ENCODE measurements at places on chromosomes 12 and 14. TPM values are rescaled to one million over a fixed set of nuclear protein-coding genes. Genes with fewer than 3 reads are reported as not detected.

- H3K4me3 ChIP-seq: no peak overlapping the region
- no peak for DNase-seq
- no peaks in the 10 kb centered on the region for H3K4me1 ChIP-seq
- H3K27me3 ChIP-seq: no peaks in the 10 kb centered on the region
- no peak overlapping the region for H3K27ac ChIP-seq
Measured at GRCh38 chr12:88227871-88228270, 85.8 kb downstream of the TMTC3 start.

The CAPRIN2 gene
- 20.3 TPM for total RNA-seq

DNA sequence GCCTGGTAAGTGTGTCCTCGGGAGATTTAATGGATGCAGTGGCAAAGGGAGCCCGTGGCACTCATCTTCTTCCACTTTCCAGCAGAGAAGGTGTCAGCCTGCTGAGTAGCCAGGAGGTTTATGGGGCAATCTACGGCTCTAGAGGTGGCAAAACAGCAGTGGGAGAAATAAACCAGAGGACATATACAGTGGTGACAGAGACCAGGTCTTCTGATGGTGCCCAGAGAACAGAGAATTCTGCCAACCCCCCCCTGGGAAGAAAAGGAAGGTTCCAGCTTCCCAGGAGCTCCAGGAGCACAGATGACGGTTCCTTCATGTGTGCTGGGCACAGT lies 43.0 kb downstream of the SMIM41 start:
- peaks cover 20% of the 10 kb centered on the region for H3K27me3 ChIP-seq
- no peak overlapping the region for H3K4me3 ChIP-seq
- DNase-seq: no peak
- H3K4me1 ChIP-seq: peaks cover 24% of the 10 kb centered on the region

The GYS2 gene
- total RNA-seq: 0.13 TPM

The ATF7 gene
- total RNA-seq: 18.8 TPM

- H3K4me1 ChIP-seq: no peaks in the 10 kb centered on the region
- peak; percentile 59 for DNase-seq
- no peak overlapping the region for H3K27ac ChIP-seq
- no peaks in the 10 kb centered on the region for H3K27me3 ChIP-seq
- H3K4me3 ChIP-seq: no peak overlapping the region
Measured at GRCh38 chr14:33754261-33754660, 196.6 kb downstream of the EGLN3 start.

- peaks cover 63% of the 10 kb centered on the region for H3K4me1 ChIP-seq
- peak within 1 kb of the TSS; percentile 50 for H3K4me3 ChIP-seq
- H3K27ac ChIP-seq: peak within 1 kb of the TSS; percentile 72
- peaks cover 14% of the 10 kb centered on the region for H3K36me3 ChIP-seq
Measured at GRCh38 chr14:74955229-74956026, at the start of gene PGF. PGF (minus strand) TSS chr14:74955597; CDS start chr14:74955242, 355 bp downstream.

- H3K27ac ChIP-seq: no peak overlapping the region
- H3K27me3 ChIP-seq: no peaks in the 10 kb centered on the region
Measured at GRCh38 chr14:38409071-38409705, 153.3 kb upstream of the CLEC14A start.

DNA sequence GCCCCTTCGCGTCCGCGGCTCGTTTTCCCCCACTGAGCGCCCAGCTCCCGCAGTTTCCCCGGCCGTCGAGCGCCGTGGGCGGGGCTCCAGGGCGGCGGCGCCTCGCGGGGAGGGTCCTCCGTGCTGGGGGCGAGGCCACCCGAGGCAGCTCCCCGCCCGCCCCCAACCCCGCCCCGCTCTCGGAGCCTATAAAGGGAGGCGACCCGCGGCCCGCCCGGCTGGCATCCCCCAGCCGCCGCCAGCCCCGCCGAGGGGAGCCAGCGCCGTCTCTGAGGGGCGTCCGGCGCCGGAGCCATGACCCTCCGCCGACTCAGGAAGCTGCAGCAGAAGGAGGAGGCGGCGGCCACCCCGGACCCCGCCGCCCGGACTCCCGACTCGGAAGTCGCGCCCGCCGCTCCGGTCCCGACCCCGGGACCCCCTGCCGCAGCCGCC lies at the start of gene TAMALIN:
Gene TAMALIN, plus strand, starts transcription at position 221 of the 432 bp plus-strand sequence. Its CDS starts 74 bp downstream, at position 295.
- peaks cover 70% of the 10 kb centered on the region for H3K4me1 ChIP-seq
- peak within 1 kb of the TSS; percentile 99 for H3K27ac ChIP-seq
- peaks cover 18% of the 10 kb centered on the region for H3K27me3 ChIP-seq

DNA sequence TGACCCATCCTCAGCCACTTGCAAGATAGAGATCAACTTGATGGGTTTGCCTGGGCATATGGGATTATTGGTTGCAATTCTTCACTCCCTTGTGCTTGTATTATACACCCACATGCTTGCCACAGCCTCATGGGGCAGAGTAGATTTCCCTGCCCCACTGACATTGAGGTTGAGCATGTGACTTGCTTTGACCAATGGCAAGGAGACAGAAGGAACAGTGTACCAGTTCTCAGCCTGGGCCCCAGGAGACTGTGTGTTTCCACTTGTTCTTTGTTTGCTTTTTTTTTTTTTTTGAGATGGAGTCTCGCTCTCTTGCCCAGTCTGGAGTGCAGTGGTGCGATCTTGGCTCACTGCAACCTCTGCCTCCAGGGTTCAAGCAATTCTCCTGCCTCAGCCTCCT lies 31.8 kb downstream of the CALM1 start:
- H3K36me3 ChIP-seq: no peaks in the 10 kb centered on the region
- no peaks in the 10 kb centered on the region for H3K27me3 ChIP-seq
- H3K4me1 ChIP-seq: peaks cover 22% of the 10 kb centered on the region
- H3K27ac ChIP-seq: no peak overlapping the region
- no peak overlapping the region for H3K4me3 ChIP-seq

GRCh38 chr12:54017027-54017788 lies 8.4 kb downstream of the HOXC8 start:
- H3K36me3 ChIP-seq: no peaks in the 10 kb centered on the region
- H3K27ac ChIP-seq: peak overlapping the region; percentile 100
- peak overlapping the region; percentile 86 for H3K4me3 ChIP-seq
- DNase-seq: peak; percentile 84

DNA sequence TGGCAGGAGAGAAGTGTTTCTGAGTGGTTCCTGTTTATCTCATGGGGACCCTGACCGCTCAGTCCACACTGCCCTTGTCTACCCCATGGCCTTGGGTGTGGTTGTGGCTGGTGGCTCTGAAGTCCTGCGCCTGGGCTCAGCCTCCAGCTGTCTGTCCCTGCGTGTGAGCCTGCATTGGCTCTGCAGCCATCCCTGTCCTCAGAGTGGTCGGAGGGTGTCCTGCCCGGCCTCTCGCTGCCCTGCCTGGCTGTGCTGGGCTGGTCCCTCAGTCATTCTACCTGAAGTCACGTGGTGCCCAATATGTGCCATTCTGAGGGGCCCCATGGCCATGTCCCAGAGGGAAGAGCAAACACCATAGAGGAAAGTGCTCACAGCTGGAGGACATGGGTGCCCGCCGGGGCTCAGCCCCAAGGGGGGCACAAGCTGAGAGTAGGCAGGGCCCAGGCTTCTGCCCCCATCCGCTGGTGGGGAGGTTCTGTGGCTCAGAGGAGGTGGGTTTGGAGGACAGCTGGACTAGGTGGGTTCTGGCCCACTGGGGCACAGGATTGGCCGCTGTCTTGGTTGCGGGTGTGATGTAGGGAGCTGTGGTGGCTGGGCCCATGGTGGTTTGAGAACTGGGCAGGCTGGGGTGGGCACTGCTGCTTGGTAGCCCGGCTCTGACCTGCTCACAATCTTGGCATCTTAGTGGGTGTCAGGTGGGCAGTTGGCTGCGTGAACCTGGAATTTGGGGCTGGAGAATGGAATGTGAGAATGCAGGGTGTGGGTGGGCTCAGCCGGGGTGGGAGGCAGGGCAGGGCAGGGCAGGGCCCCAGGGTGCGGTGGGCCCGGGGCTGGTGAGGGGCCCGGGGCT lies 11.6 kb downstream of the TEDC1 start:
- peaks cover 7% of the 10 kb centered on the region for H3K36me3 ChIP-seq
- H3K27me3 ChIP-seq: peaks cover 5% of the 10 kb centered on the region
- H3K27ac ChIP-seq: no peak overlapping the region
- H3K4me1 ChIP-seq: peaks cover 18% of the 10 kb centered on the region

DNA sequence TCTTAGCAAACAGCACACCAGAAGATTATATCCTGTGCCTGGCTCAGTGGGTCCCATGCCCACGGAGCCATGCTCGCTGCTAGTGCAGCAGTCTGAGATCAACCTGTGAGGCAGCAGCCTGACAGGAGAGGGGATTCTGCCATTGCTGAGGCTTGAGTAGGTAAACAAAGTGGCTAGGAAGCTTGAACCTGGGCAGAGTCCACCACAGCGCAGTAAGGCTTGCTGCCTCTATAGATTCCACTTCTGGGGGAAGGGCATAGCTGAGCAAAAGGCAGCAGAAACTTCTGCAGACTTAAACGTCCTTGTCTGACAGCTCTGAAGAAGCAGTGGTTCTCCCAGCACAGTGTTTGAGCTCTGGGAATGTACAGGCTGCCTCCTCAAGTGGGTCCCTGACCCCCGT lies 210.3 kb downstream of the RMST start:
- no peaks in the 10 kb centered on the region for H3K4me1 ChIP-seq
- DNase-seq: no peak
- H3K36me3 ChIP-seq: no peaks in the 10 kb centered on the region

GRCh38 chr12:111339321-111339938 lies 29.5 kb downstream of the PHETA1 start:
- H3K4me3 ChIP-seq: no peak overlapping the region
- no peak overlapping the region for H3K27ac ChIP-seq

GRCh38 chr12:53048033-53048779 lies 1.7 kb upstream of the TNS2 start:
- H3K27me3 ChIP-seq: no peaks in the 10 kb centered on the region
- peak overlapping the region; percentile 99 for H3K27ac ChIP-seq
- peaks cover 92% of the 10 kb centered on the region for H3K4me1 ChIP-seq
- peak overlapping the region; percentile 73 for H3K4me3 ChIP-seq
- peaks cover 19% of the 10 kb centered on the region for H3K36me3 ChIP-seq
- DNase-seq: peak; percentile 83

DNA sequence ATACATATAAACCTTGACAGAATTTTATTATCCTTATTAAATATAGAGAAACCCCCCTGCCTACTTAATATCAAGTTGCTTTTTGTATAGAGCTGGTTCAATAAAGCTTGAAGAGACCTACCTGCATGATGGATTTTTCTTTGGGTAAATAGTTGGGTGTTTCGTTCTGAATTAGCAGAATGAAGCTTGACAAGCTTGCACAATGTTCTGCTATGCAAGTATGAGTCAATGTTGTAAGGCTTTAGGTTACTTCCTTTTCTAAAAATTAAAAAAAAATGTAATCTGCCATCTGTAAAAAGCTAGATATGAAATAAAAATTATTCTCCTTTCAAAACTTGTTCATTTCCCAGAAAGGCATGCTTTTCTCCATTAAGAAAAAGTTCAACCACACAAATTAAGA lies 1662.6 kb upstream of the SEL1L start:
- no peak overlapping the region for H3K27ac ChIP-seq
- H3K36me3 ChIP-seq: no peaks in the 10 kb centered on the region
- no peaks in the 10 kb centered on the region for H3K4me1 ChIP-seq
- H3K4me3 ChIP-seq: no peak overlapping the region
- no peaks in the 10 kb centered on the region for H3K27me3 ChIP-seq
- no peak for DNase-seq

DNA sequence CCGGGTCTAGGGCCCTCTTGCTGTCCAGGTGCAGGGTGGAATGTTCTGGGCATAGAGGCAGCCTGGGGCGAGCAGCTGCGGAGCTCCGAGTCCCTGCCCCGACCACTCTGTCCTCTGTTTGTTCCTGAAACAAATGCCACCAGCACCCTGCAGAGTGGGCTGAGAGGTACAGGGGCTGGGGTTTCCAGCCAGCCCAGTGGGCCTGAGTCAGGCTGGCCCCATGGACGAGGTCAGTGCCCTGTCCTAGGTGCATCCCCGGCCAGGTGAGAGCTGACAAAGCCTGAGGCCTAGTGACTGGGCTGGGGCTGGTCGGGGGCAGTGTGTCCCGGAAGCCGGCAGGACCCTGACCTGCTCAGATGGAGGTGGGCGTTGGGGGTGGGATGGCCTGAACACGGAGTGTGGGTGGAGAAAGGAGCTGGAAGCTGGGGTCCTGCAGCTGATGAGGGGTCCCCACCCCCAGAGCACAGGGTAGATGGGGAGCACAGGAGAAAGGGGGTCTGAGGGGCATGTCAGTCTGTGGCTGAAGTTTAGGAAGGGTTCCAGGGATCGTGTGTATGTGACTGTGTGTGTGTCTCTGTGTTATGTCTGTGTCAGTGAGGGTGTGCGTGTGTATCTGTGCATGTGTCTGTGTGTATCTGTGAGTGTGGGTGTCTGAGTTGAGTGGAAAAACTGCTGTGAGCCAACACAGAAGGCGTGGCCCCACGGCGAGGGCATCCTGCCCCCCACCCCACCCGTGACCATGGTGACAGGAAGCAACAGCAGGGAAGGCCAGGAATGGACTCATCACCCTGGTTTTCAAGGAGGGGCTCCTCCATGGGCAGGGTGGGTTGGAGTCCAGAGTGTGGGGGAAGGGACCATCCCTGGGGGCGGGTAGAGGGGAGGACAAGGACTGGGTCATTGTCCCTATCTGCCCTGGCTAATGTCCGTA lies 2.4 kb upstream of the CRIP1 start:
- H3K27me3 ChIP-seq: peaks cover 27% of the 10 kb centered on the region
- H3K4me3 ChIP-seq: no peak overlapping the region
- peak overlapping the region; percentile 69 for H3K27ac ChIP-seq
- DNase-seq: peak; percentile 68
- H3K4me1 ChIP-seq: peaks cover 97% of the 10 kb centered on the region

The MGP gene
- total RNA-seq: 500 TPM

- no peaks in the 10 kb centered on the region for H3K27me3 ChIP-seq
- no peaks in the 10 kb centered on the region for H3K4me1 ChIP-seq
- no peak overlapping the region for H3K27ac ChIP-seq
- DNase-seq: no peak
Measured at GRCh38 chr14:37051153-37051552, 121.3 kb downstream of the SLC25A21 start.

The PLA2G1B gene
- total RNA-seq: 0.75 TPM

The TAS2R13 gene
- total RNA-seq: 1.5 TPM

DNA sequence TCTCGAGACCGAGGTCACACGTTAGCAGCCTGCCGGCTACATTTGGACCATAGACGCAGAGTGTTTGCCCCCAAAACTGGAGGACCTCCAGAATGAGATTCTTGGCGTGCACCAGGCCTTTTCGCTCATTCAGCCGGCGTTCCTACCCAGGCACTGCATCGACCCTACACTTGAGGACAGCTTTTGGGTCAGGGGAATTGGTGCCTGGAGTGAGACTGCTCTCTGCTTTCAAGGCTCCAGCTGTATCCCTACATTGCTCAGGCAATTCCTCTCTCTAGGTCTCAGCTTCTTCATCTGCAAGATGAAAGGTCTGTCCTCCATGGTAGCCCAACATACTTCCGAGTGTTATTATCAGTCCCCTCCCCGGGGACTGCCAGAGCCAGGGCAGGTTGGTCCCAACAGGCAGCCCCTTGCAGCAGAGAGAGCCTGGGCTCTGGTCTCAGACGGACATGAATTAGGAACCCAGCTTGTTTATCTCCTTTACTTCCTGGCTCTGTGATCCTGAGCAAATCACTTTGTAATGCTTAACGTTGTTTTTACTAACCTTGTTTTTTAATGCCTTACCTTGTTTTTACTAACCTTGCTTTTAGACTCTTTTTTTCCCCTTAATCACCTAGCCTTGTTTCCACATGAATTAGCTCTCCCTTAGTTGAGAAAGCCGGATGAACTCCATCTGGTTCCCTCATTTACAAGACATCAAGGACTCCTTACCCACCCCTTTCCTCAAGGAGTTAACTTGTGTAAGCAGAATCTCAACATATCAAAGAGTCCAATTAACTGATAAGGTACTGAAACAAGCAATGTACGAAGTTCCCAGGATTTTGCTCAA lies 892 bp downstream of the TCHP start:
- H3K36me3 ChIP-seq: peaks cover 33% of the 10 kb centered on the region
- no peak for DNase-seq
- peak overlapping the region; percentile 74 for H3K4me3 ChIP-seq
- H3K27ac ChIP-seq: peak overlapping the region; percentile 86
- H3K27me3 ChIP-seq: no peaks in the 10 kb centered on the region
